MCF 10A (cell line): ENCODE measurements at places on chromosomes 3 and 15. TPM values are rescaled to one million over a fixed set of nuclear protein-coding genes. Genes with fewer than 3 reads are reported as not detected.

Gene CFAP44
- total RNA-seq, result 4.0 and 6.7 TPM in 2 replicates

Gene CIP2A
- 15.5 and 23.9 TPM in 2 replicates for total RNA-seq

Gene ADAMTS9
- total RNA-seq, result 0.86 and 1.8 TPM in 2 replicates

Gene CASR
- total RNA-seq, result not detected in 2 replicates

Gene CYP11A1
- not detected in 2 replicates for total RNA-seq

Gene CPB1
- not detected in 2 replicates for total RNA-seq

Gene FAM98B
- total RNA-seq, result 26.5 and 33.1 TPM in 2 replicates

Gene KCNMB2
- total RNA-seq, result not detected in 2 replicates

- H3K27me3 ChIP-seq, result peaks cover 10% of the 10 kb centered on the region
- no peak overlapping the region for H3K27ac ChIP-seq
- H3K36me3 ChIP-seq, result no peaks in the 10 kb centered on the region
- no peak overlapping the region for H3K4me3 ChIP-seq
- peak; percentile 72 for DNase-seq
- H3K4me1 ChIP-seq, result peaks cover 17% of the 10 kb centered on the region
These were observed 16.4 kb upstream of the ALAS1 start for GRCh38 chr3:52181543-52181942.

GRCh38 chr3:21154911-21155310, 596.1 kb downstream of the ZNF385D start:
- no peak overlapping the region for H3K4me3 ChIP-seq
- no peaks in the 10 kb centered on the region for H3K4me1 ChIP-seq
- DNase-seq, result no peak
- no peaks in the 10 kb centered on the region for H3K27me3 ChIP-seq

DNA sequence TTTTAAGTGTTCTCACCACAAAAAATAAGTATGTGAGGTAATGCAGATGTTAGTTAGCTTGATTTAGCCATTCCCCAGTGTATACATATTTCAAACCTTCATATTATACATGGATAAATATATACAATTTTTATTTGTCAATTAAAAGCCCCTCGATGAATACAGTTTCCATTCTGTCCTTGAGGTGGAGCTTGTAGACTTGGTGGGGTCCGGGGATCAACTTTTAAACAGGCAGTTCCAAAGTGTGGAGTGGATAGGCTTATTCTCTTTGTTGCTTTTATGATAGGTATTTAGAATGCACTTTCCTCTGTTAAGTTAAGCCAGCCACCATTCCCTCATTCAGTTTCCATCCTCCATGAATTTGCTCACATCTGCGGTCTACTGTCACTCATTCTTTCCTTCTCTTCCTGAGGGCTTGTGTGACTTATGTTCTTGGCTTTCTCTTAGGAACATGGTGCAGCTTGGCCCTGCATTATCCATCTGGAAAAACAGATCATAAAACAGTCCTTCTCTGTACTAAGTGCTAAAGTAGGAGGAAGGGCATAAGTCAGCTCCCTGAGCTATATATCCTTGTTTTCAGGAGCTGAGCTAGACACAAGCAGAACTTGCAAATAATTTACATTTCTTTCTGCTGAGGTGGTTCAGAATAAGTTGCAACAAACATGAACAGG, 149.1 kb downstream of the NFKBIZ start:
- H3K4me1 ChIP-seq, result peaks cover 17% of the 10 kb centered on the region
- no peaks in the 10 kb centered on the region for H3K36me3 ChIP-seq
- no peak overlapping the region for H3K4me3 ChIP-seq
- no peak overlapping the region for H3K27ac ChIP-seq
- no peaks in the 10 kb centered on the region for H3K27me3 ChIP-seq

GRCh38 chr3:183369627-183370026, 58.8 kb downstream of the MCF2L2 start:
- DNase-seq, result peak; percentile 62
- no peaks in the 10 kb centered on the region for H3K36me3 ChIP-seq
- H3K27me3 ChIP-seq, result no peaks in the 10 kb centered on the region
- peak overlapping the region; percentile 96 for H3K27ac ChIP-seq
- peak overlapping the region; percentile 20 for H3K4me3 ChIP-seq

DNA sequence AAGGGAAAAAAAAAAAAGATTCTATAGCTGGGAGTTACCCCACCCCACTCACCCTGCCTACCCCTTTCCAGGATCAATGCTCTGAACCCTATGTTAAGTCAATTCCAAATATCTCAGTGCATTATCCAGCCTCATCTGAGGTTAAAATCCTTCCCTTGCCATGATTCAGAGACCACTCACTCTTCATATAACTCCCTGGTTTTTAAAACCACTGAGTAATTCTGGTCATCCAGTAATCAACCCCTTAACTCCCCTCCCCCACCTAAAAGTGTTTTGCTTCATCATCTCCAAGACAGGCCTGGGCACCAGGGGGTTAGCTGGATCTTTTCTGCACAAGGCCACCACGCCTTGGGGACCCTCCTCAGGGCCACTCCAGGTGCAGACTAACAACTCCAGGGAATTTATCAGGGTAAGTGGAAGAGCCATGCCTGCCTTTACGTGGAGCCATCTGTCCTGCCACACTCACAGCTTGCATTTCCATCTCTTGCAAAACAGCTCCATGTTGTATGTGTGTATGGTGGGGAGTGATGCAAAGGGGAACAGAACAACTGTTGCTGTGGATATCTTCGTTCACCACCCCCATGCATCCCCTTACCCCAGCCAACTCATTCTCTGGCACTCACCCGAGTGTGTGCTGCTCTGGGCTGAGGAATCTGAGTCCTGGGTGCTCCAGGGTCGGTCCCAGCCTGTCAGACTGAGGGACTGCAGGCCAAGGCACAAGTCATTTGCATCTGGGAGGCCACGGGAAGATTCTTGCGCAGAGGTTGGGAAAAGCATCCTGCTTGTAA, 30.7 kb upstream of the RPS17 start:
- no peak overlapping the region for H3K4me3 ChIP-seq
- no peaks in the 10 kb centered on the region for H3K36me3 ChIP-seq
- no peak for DNase-seq
- H3K4me1 ChIP-seq, result no peaks in the 10 kb centered on the region

GRCh38 chr15:56929933-56930332, 11.5 kb downstream of the TCF12 start:
- no peak overlapping the region for H3K27ac ChIP-seq
- H3K4me3 ChIP-seq, result no peak overlapping the region
- no peak for DNase-seq
- peaks cover 46% of the 10 kb centered on the region for H3K4me1 ChIP-seq
- peaks cover 27% of the 10 kb centered on the region for H3K36me3 ChIP-seq

DNA sequence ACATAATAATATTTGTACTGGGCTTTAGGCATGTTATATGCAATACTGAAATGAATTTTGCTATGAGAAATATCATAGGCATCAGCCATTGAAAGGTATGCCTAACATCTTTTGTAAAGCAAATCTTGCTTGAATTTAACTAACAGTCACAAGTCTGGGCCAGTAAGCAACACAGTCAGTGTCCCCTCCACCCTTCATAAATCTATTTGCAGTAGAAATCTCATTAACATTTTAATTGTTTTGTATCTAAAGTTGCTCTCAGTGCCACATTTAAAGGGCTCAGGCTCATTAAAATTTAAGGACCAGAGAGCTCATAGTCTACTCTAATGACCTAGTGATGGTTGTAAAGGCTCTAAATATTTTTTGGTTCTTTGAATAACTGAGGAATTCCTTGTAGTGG, 167.2 kb upstream of the GOLIM4 start:
- no peak for DNase-seq
- H3K27ac ChIP-seq, result no peak overlapping the region
- H3K4me1 ChIP-seq, result no peaks in the 10 kb centered on the region
- H3K36me3 ChIP-seq, result no peaks in the 10 kb centered on the region

GRCh38 chr3:137259701-137260100, 301.9 kb downstream of the IL20RB start:
- H3K27me3 ChIP-seq, result no peaks in the 10 kb centered on the region
- no peaks in the 10 kb centered on the region for H3K36me3 ChIP-seq
- H3K4me3 ChIP-seq, result no peak overlapping the region
- peaks cover 9% of the 10 kb centered on the region for H3K4me1 ChIP-seq

- H3K4me3 ChIP-seq, result no peak overlapping the region
- H3K27ac ChIP-seq, result peak overlapping the region; percentile 12
- H3K36me3 ChIP-seq, result no peaks in the 10 kb centered on the region
- H3K27me3 ChIP-seq, result no peaks in the 10 kb centered on the region
These were observed 79.6 kb upstream of the SPATA12 start for GRCh38 chr3:56980798-56981390.

GRCh38 chr15:67372986-67373675, 118.5 kb downstream of the IQCH start:
- no peak for DNase-seq
- H3K4me3 ChIP-seq, result no peak overlapping the region
- H3K36me3 ChIP-seq, result no peaks in the 10 kb centered on the region
- no peak overlapping the region for H3K27ac ChIP-seq
- no peaks in the 10 kb centered on the region for H3K27me3 ChIP-seq

- H3K27me3 ChIP-seq, result no peaks in the 10 kb centered on the region
- no peaks in the 10 kb centered on the region for H3K4me1 ChIP-seq
- H3K27ac ChIP-seq, result no peak overlapping the region
These were observed 677.0 kb downstream of the AGBL1 start for GRCh38 chr15:86756688-86757087.

- no peaks in the 10 kb centered on the region for H3K36me3 ChIP-seq
- DNase-seq, result peak; percentile 27
- no peaks in the 10 kb centered on the region for H3K27me3 ChIP-seq
These were observed 315.6 kb upstream of the THBS1 start for GRCh38 chr15:39265261-39265660.
